ENCODE measurements at places on chromosomes 12 and 14.

DNA sequence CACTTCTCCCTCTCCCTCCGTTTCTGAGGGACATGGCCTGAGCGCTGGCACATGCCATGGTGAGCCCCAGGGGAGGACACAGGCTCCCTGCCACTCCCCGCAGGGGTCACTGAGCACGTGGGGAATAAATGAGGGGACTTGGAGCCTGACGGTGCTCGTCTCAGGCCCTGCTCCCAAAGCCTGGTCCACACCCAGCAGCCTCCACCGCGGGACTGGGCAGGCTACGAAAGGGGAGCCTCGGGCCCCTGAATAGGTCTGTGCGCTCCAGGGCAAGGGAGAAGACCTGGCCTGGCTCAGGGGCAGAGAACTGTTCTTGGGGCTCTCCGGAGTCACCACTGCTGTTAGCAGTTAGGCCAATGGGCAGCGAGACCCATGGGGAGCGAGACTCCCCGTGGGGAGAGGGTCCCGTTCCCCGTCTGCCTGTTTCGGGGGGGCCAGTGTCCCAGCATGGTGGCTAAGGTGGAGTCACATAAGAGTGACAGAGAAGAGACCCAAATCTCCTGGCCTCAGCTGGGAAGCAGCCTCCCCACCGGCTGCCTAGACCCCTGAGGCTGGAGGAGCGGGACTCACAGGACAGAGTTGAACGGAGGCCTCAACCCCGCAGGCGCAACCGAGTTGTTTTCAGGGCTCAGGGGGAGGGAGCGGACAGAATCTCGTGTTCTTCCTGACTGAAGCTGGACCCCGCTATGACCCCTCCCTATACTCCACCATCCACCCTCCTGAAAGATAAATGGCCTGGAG is 329.8 kb upstream of the SFSWAP start:
- DNase-seq, result no peak

DNA sequence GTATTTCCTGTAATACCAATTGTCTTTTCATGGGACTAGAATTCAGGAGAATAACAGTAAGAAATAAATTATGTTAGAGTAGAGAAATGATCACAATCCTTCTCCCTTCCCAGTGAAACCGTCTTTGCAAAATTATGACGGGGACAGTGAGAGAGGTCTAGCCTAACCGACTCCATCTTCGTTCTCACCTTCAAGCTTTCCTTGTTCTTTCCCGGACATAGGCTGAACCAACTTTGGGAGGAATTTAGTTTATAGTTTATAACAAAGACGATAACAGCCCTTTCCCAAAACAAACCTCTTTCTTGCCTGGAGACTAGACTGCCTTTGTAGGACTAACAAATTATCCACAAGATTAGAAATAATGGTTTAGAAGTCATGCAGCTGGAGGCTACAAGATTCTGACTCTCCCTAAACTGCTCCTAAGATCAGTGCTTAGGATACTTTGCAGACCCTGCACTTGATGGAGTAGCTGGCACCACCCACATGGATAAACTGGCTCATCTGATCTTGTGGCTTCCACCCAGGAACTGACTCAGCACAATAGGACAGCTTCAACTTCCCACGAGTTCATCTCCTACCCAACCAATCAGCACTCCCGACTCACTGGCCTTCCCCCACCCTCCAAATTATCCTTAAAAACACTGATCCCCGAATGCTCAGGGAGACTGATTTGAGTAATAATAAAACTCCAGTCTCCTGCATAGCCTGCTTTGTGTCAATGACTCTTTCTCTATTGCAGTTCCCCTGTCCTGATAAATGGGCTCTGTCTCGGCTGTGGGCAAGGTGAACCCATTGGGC is 521.2 kb upstream of the TBX3 start:
- DNase-seq, result no peak

- no peak for DNase-seq
Observed at GRCh38 chr12:18457362-18457761, 196.0 kb downstream of the PIK3C2G start.

GRCh38 chr12:79250960-79251755 is 386.6 kb downstream of the SYT1 start:
- no peak for DNase-seq

DNA sequence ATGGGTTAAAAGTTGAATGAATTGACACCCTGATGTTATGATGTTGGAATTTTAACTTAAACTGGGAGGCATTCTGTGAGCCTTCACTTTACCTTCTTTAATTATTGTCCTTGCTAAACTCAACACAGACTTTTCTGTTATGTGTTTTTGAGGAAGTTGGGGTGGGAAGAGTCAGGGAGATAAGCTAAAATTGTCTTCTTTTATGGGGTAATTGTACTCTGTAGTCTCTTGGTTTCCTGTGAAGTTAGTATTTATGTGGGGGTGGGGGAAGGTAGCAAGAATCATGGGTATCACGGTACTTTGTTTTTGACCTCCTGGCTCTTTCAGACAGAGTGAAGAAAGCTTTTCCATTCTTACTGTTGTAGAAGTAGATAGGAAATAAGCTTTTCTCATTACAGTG is 32.9 kb downstream of the RAB21 start:
- no peak for DNase-seq

GRCh38 chr14:42671636-42672035 is 1065.0 kb downstream of the LRFN5 start:
- no peak for DNase-seq

DNA sequence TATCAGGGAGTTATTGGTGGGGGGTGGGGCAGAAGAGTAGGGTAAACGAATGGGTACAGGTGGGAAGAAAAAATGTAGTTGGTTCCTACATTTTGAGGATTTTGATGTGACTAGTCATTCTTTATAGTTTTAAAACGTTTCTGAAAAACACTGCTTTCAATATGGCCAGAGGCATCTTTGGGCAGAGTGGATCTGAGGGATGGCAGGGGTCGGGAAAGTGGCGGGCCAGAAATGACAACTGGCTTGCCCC is 527 bp upstream of the ATP23 start:
- DNase-seq, result no peak

DNA sequence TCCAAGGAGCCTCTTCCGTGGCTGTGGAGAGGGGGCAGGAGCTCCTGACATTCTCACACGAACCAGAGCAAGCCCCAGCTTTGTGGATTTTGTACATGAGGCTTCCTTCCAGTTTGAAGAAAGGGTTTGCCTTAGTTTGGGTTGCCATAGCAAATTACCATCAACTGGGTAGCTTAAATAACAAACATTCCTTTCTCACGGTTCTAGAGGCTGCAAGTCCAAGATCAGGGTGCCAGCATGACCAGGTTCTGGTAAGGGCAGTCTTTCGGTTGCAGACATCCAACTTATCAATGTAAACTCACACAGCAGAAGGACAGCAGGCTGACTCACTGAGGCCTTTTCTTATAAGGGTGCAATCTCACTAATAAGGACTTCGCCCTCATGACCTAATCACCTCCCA is 25.9 kb upstream of the STAB2 start:
- no peak for DNase-seq

- DNase-seq, result no peak
Observed at GRCh38 chr12:14965221-14965620, 3.8 kb upstream of the ARHGDIB start.

GRCh38 chr14:51518711-51519110 is 133.0 kb upstream of the FRMD6 start:
- DNase-seq, result no peak

- no peak for DNase-seq
Observed at GRCh38 chr14:38233218-38233617, 22.7 kb downstream of the CLEC14A start.

DNA sequence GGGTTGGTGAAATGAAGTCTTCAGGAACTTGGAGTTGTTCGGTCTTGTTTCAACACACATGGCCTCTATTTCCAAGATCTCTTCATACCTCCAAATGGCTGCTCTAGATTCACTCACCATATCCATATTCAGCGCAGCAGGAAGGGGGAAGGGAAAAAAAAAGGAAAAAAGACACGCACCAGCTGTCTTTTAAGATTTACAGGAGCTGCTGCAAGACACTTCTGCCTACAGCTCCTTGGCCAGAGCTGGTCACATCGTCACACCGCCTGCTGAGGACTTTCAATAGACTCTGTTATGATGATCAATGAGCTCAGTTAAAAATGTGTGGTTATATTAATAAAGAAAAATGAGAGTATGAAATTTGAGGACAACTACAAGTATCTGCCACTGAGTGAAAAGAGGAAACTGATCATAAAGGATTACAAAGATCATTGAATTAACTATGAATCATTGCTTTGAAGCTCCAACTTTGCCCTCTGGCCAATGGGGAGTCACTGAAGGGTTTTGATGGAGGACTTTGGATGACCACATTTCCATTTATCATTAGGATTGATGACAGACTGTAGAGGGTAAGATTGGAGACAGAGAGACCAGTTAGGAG is 182.1 kb upstream of the HMGA2 start:
- DNase-seq, result no peak

DNA sequence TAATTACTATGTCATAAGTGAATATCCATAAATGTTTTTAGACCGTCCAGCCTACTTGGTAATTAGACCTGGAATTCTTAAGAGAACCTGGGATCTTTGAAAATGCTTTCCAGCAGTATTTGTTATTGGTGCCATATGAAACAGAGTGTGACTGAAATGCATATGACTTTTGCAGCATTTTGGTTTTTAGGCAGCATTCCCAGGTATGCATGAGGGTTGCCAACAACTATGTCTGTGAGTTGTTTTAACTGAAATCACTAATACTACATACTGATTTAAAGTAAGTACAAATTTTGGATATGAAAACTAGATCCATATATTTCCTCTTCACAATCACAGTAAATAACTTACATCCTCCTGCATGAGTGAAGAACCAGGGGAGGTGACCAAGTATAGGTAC is 437.7 kb upstream of the FAR2 start:
- DNase-seq, result no peak

DNA sequence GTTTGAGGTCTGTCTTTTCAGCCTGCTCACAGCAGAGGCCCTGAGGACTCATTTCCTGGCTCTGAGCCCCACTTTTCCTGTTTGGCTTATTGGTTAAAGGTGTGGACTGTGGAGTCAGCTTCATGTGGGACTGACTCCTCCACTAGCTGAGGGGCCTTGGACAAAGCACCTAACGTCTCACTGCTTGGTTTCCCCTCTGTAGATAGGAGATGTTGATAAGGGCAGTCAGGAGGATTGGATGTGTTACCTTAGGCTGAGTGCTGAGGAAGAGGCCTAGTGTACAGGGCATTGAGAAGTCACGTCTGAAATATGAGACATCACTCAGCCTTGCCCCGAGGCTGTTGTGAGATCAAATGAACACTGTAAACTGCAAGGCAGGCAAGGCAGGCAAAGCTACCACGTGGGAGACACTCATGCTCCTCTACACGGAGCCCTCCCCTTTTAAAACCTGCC is 27.1 kb upstream of the TCL1A start:
- DNase-seq, result no peak

GRCh38 chr14:80213602-80214001 is 2.3 kb upstream of the DIO2 start:
- no peak for DNase-seq

All from stimulated activated CD4-positive, alpha-beta T cell treated with anti-CD3 and anti-CD28 coated beads, TNF-alpha, amount 100 ng/mL, for 48 hours (primary cell).